Fibroblast of the conjunctiva (primary cell): ENCODE measurements at places on chromosomes 11 and 22.
A peak's percentile ranks its signal among the peaks of the same experiment; 100 is the strongest.

DNA sequence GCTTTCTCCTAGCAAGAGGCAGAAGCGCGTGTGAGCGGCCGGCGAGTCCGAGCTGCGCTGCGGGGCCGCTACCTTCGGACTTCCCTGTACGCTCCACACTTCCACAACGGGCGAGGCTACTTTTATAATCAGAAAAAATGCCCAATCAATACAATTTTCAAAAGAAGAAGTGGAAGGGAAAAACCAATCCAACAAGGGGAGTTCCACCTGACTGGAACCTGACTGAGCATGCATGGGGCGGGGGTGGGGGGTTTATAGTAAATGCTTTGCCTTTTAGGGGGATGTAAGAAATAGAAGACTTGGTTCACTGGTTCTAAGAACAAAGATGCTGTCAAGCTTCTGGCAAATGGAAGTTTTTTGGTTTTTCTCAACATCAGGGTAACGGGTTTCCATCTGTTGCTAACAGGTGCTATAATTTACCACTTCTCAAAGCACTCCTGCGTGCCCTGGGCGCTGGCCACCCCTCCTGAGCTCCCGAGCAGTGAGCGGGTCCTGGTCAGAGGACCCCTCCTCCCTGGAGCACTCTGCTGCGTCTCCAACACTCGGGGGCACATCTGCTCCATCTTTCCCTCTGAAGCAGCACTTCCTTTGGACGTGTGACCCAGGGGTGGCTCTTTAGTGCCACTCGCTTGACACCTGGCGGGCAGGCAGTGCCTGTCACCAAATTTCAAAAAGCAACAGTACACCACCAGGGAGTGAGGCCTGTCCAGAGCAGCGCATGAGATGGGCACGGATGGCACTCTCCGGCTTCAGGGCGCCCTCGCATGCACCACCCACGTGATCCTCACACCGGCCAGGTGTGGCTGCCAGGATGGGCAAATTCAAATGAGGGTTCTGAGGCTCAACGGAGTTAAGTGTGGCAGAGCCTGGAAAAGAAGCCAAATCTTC lies 21.6 kb upstream of the BID start:
- no peak for DNase-seq

DNA sequence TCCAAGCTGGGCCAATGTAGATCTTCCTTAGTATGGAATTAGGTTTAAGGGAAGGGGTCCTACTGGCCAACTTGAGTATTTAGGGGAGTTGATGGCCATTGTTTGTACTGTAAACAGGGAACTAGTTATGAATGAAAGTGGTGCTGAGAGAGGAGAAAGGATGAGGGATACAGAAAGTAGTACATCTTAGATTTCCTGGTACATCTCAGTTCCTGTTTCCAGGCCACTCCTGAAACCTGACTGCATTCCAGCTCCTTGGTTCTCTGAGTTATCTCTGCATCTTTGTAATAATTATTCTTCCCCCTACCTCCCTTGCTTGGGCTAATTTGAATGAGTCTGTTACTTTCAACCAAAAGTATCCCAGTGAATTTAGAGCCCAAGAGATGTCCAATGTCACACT lies 30.1 kb downstream of the MIAT start:
- no peak for DNase-seq

- no peak for DNase-seq
Measured at GRCh38 chr11:104005234-104005855, 31.1 kb upstream of the DDI1 start.

DNA sequence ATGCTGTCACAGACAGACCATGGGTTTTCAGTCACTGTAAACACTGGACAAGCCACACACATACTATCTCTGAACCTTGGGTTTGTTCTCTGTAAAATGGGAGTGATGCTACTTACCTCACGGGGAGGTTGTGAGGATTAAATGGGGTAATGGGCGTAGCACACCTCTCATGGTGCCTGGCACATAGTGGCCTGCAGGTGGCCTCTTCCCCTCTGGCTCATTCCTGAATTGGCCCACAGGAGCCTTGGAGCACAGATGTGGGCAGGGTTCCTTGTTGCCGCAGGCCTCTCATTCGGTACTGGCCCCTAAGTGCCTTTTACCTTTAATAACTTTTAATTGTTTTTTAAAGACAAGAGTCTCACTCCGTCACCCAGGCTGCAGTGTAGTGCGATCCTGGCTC lies 11.7 kb downstream of the MICAL2 start:
- no peak for DNase-seq

DNA sequence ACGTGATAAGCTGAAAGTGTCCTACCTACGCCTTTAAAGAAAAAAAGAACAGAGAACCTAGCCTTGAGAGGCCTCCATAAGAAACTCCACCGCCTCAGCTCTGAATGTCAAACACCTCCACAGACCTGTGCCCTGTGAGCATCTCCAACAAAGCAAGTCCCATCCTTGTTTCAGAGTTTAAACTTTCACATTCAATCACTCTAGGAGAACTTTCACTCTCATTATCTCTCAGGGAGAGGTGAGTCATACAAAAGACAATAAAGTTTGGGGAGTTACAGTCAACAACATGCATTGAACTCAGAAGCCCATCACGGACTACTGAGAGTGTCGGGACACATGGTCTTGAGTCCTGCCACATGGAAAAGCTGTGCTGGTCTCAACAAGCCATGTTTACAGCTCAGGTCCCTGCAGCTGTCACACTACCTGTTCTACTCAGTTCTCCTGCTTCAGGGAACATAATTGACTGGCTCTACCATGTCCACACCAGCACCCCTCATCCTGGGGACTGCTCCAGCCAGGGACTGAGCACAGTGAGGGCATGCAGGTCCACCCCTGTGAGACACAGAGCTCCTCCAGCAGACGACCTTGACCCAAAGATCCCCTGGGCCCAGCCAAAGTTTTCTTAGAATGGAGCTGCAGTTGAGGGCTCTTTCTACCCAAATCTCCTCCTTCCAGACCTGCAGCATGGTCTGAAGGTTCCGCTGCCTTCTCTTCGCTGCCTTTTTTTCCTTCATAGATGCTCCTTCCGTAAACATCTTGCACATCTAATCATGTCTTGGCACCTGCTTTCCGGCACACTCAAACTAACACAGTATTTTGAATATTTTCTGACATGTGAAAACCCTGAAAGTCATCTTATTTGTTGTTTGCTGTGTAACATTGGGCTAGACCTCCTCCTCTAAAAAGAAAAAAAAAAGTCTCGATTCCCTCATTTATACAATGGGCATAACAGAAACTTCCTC lies 114.9 kb downstream of the ETS1 start:
- no peak for DNase-seq

- DNase-seq, result peak; percentile 31
Measured at GRCh38 chr11:75014129-75014528, 25.4 kb downstream of the NEU3 start.

DNA sequence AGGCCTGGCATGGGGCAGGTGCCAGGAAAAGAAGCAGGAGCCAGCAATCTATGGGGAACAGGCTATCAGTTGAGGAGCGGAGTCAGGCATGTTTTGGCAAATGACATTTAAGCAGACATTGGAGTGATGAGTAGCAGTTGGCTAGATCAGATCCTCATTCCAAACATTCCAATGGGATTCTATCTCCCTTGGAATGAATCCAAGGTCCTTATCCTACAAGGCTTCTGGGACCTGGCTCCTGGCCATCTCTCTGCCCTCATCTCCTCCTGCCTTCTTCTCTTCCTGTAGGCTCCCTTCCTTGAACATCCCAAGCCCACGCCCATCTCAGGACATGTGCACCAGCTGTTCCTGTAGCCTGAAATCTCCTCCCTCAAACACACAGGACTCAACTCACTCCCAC lies 1074.5 kb downstream of the TBC1D22A start:
- DNase-seq, result no peak

- DNase-seq, result no peak
Measured at GRCh38 chr11:15913261-15913660, 443.1 kb downstream of the SOX6 start.

- DNase-seq, result no peak
Measured at GRCh38 chr22:20113551-20114310, 2.2 kb upstream of the RANBP1 start.

DNA sequence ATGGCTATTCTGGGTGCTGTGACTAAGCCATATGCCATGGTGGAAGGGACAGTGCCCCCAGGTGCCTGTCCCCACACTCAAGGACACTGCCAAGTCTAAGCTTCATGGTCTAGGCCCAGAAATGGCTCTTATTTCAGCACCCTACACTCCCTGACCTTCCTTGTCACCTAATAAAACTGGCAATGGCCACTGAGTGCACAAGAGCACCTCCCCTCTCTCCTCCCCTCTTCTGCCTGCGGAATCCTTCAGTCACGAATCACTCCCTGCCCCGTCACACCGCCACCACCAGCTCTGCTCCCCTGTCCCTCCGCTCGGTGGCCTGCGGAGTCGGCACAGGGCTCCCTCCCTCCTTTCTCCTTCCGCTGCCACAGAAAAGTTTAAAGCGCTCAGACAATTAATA lies 19.0 kb upstream of the LMO1 start:
- DNase-seq, result no peak

- no peak for DNase-seq
Measured at GRCh38 chr11:65868076-65868667, 4.4 kb downstream of the EFEMP2 start.

DNA sequence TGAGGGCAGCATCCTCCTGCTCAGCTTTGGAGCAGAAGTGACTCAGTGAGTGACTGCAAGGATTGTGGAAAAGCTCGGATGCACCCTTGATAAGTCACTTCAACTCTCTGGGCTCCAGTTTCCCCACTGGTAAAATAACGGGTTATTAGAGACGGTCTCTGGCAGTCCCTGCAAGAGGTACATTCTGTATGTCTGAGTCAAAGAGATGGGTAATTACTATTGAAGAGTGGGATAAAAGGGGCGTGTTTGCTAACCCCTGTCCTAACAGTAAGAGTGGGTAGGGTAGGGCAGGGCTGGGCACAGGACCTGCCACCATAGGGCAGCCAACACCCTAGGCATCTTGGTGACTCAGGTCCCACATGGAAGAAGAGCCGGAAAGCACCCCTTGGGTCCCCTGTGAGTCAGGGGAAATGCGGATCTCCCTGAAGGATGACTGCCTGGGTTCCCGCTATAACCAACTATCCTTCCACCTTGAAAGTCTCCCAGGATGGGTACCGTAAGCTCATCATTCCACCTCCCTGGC lies 7.3 kb upstream of the AHNAK start:
- DNase-seq, result peak; percentile 68

DNA sequence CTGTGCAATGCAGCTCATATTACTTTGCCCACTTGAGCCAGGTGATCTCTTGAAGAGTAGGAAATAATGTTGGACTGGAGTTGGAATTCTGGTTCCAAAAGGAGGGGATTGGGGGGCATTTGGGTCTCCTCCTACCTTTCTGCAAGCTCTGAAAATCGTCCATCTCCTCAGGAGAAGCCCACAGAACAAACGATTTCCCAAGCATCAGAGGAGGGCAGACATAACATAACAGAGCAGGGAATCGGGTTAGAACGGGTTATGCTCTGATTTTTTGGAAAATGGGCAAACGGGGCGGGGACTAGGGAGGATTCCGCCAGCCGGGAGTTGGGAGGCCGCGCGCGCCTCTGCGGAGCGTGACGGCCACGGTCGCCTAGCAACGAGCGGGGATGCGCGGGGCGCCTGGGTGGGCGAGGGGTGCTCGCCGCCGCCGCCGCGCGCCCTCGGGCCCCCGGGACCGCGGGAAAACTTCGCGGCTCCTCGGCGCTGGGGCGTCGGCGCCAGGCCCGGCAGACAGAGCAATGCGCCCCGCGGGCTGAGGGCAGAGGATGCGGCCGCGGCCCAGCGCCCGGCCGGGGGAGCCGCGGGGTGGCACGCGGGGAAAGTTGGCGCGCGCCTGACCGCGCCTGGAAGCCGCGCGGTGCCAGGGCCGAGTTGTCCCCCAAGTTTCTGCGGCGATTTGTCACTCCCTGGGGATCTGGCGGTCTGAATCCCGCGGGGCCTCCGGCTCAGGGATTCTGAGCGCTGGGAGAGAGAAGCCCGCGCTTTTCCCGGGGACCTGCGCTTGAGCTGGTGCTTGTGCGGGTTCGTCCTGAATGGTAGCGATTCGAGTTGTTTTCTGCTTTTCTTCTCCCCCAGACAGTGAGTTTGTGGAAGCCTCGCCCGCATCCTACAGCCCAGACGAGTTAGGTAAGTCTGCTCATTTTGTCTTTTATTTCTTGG lies 27.8 kb upstream of the AMOTL1 start:
- no peak for DNase-seq

DNA sequence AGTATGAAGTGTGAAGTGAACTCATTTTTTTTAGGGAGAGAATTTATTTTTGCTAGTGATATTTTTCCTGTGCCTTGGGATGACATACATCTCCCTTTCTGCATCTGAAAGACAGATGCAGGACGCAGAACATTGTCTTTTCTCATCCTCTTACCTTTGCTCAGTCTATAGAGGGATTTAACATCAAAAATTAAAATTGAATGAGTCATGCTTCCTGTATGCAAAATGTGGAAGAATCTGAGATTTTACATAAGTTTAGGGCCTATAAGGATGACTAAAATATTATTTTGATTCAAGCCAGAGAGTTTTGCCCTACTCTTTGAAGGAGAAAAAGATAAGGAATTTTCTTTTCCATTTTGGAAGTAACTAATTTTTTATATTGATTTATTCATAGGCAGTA lies 27.3 kb downstream of the XRCC6 start:
- no peak for DNase-seq

GRCh38 chr11:75174781-75175370 lies 24.0 kb downstream of the SLCO2B1 start:
- no peak for DNase-seq

DNA sequence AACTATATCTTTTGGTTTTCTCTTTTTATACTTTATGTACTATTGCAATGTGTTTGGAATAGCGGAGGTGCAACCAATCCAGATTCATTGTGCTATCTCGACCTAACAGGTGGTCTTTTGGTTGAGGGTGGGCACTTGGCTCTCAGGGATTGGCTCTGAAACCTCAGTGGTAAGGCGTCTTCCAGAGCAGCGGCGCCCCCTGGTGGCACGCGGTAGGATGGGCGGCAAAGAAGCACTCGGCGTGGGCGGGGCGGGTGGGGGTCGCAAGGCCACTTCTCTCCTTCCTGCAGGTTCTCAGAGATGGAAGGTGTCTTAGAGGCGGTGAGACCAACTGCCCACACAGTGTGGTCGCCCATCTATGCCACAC lies 19.2 kb upstream of the PLET1 start:
- DNase-seq, result peak; percentile 32

DNA sequence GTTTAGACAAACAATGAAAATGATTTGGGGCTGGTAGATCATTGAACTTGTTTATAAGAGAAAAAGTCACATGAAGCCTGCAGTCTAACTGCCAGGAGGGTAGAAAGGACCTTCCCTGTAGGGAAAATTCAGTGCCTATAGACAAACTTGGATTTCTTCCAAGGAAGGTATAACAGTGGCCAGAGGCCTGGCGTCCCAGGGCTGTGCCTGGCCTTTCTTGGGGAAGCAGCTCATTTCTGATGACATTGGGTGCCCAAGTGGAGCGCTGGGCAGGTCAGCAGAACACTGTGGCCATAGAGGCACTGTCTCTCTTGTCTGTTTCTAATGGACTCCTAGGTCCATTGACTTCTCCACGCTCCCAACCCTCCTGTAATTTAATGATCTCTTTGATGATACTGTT lies 6.6 kb upstream of the FXYD6 start:
- no peak for DNase-seq

GRCh38 chr22:23080613-23081290 lies 10.4 kb downstream of the GNAZ start:
- no peak for DNase-seq

- no peak for DNase-seq
Measured at GRCh38 chr11:71406681-71407080, 41.5 kb downstream of the DHCR7 start.
